ENCODE measurements at places on chromosomes 1 and 21.

DNA sequence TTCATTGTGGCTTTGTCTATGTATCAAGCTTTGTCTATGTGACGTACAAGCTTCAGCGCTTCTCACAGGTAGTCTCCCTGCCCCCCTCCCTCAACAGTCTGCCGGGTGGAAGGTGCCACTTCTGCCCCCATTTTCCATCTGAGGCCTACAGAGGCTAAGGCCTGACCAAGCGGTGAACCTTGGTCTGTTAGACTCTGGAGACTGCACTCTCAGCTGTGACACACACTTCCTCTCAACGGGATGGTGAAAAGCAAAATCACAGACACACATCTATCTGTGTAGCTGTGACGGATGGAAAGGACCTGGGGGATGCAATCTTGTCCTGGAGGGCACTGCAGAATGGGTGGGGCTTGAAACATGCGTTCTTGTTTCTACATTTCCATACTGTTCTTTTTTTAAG is 152.9 kb upstream of the EDN2 start:
- DNase-seq: no peak

GRCh38 chr1:161884475-161884874 is 118.4 kb downstream of the ATF6 start:
- no peak for DNase-seq

- DNase-seq: no peak
These were observed 25.5 kb downstream of the ROR1 start for GRCh38 chr1:63799307-63799706.

GRCh38 chr1:213541641-213542040 is 446.1 kb upstream of the PROX1 start:
- no peak for DNase-seq

GRCh38 chr1:153122831-153123421 is 9.6 kb upstream of the SPRR2F start:
- no peak for DNase-seq

Data from activated T-helper 1 cell treated with Interleukin-2 at 50 U/mL for 16 hours (primary cell).